ENCODE measurements at places on chromosomes 5 and 9.

DNA sequence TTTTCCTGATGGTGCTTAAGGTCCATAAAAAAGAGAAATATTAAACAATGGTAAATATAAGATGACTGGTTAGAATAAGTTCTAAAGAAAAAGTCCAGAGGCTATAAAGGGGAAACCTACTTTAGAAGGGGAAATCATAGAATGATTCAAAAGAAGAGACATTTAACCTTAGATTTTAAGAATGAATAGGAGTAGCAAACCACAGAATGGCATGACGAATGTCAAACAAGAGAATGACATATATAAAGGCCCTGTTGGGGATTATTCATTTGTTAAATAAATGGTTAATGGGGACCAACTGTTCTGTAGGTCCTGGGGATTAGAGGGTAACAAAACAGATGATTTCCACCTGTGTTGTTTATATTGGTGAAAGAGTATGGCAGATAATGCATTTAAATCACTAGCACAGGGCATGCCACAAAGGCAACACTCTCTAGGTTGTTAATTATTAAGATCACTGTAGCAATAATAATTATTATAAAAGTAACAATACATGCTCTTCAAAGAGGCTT is 495.2 kb upstream of the GRIA1 start:
- DNase-seq, result no peak

- DNase-seq, result no peak
Observed at GRCh38 chr5:136396886-136397285, 31.5 kb upstream of the TRPC7 start.

GRCh38 chr5:40569546-40570270 is 110.0 kb upstream of the PTGER4 start:
- no peak for DNase-seq

DNA sequence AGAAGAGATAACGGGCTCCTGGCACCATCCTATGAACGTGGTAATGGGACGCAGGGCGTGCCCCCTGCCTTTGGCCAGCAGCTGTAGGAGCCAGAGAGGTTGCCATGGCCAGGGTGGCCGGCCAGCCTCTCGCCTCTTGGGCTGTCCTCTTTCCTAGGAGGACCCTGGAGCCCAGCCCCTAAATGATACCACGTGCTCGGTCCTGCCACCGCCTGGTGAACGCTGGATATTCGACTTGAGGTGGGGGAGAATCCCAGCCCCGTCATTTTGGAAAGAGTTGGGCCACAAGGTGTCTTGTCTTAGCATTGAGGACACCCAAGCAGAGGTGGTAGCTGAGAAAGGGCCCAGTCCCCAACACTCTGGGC is 391 bp upstream of the NRG2 start:
- DNase-seq, result no peak

Data from fibroblast of skin of left quadriceps (primary cell).